ENCODE measurements at places on chromosomes 7 and 10.

- no peak for DNase-seq
Measured at GRCh38 chr10:131744346-131744745, 156.5 kb upstream of the PPP2R2D start.

GRCh38 chr7:1113548-1113885 is 25.6 kb downstream of the GPER1 start:
- DNase-seq, result no peak

- DNase-seq, result no peak
Measured at GRCh38 chr10:3784510-3785250, at the start of gene KLF6. Gene KLF6, minus strand, starts transcription at chr10:3785209. Its CDS starts 195 bp downstream, at chr10:3785014.

DNA sequence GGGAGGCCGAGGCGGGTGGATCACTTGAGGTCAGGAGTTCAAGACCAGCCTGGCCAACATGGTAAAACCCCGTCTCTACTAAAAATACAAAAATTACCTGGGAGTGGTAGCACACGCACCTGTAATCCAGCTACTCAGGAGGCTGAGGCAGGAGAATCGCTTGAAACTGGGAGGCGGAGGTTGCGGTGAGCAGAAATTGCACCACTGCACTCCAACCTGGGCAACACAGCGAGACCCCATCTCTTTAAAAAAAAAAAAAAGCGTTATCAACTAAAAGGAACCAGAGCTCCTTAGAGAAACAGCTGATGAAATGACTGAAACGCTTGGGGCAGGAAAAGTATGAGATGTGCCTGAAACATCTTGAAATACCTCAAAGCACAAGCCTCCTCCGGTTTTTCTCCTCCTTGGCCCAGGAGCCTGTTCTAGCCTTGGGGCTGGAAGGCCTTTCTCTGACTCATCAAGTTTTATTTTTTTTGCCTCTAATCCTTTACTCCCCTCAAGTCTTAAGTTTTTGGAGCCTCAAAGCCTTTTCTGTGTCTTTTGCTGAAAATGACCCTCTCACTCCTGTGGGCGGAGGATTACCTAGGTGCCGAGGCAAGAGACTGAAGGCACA is 2.6 kb upstream of the METTL27 start:
- no peak for DNase-seq

- no peak for DNase-seq
Measured at GRCh38 chr7:102473271-102473991, 5.3 kb downstream of the POLR2J start.

- DNase-seq, result no peak
Measured at GRCh38 chr10:9895453-9895852, 1122.2 kb upstream of the CELF2 start.

- DNase-seq, result no peak
Measured at GRCh38 chr10:97185326-97186058, at the start of gene SLIT1. Gene SLIT1, minus strand, starts transcription at chr10:97185959. Its CDS starts 285 bp downstream, at chr10:97185674.

GRCh38 chr7:157155959-157156358 is 17.2 kb downstream of the UBE3C start:
- no peak for DNase-seq

GRCh38 chr10:75971402-75972211 is 540.2 kb downstream of the LRMDA start:
- no peak for DNase-seq

GRCh38 chr7:124728610-124729009 is 37.0 kb downstream of the GPR37 start:
- no peak for DNase-seq

DNA sequence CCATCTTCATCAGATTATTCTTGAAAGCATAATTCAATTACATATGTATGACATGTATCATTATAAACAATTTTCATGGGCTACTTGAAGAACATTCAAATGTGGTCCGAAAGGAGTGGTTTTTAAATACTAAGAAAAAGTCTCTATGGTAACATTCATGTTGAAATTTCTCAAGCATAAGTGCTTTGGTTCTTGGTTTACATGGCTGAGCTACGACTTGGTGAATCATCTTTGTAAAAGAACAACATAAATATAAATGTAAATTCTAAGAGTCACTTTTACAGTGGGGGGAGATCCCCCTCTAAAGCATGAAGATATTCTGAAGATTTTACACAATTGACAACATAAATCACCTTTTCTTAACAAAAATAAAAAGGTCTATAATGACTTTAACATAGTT is 118.6 kb downstream of the MAGI2 start:
- no peak for DNase-seq

DNA sequence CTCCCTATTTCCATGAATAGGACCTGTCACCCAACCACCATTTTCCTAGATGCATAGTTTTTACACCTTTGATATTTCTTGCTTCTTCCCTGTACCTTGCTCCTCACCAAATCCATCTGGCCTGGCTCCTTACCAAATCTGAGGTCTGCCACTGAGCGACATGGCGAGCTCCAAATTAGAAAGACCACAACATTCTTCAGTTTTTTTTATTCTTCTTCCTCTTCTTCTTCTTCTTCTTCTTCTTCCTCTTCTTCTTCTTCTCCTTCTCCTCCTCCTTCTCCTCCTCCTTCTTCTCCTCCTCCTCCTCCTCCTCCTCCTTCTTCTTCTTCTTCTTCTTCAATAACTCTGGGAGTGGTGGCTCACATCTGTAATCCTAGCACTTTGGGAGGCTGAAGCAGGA is 7.1 kb downstream of the CPED1 start:
- DNase-seq, result no peak

GRCh38 chr10:121154310-121154709 is 303.1 kb downstream of the WDR11 start:
- DNase-seq, result no peak

- no peak for DNase-seq
Measured at GRCh38 chr10:120632047-120632446, 175.0 kb downstream of the PLPP4 start.

DNA sequence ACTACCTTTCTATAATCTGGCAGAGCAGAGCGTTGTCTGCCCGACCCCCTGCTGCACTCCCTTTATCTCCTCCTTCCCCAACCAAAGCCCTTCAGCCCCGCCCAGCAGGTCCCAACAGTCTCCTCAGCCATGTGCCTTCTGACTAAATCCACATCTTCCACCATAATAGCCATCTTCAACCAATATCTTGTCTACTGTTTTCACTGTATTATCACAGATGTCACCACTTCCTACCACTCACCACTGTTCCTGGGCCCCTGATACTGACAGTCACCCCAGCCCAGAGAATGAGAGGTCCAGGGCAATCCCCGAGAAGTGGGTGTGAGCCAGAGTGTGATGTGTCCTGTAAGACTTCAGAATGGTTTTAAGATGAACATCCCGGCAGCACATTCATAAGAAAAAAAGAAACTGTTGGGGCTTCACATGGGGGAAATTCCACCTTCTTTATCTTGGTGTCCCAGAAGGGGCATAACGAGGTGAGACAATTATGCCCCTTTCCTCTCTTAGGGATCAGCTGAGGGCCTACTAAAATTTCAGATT is 25.3 kb downstream of the CCDC6 start:
- no peak for DNase-seq

GRCh38 chr7:106034383-106034782 is 71.3 kb downstream of the CDHR3 start:
- DNase-seq, result no peak

DNA sequence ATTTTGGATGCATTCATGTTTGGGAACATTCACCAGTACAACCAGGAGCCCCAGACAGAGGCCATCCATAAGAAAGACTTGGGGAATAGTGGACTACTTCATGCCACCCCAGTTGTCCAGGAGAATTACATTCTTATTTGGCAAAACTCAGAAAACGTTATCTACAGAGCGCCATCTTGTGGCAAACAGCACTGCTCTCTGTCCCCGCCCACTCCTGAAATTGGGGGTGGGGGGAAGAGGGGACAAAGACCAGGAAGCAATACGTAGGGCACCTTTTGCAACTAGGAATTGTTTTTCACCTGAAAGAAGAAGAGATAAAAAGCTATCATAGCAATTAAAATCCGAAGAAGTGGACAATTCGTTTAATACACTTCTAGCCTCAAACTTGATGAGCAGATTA is 134.6 kb upstream of the MGMT start:
- DNase-seq, result no peak

DNA sequence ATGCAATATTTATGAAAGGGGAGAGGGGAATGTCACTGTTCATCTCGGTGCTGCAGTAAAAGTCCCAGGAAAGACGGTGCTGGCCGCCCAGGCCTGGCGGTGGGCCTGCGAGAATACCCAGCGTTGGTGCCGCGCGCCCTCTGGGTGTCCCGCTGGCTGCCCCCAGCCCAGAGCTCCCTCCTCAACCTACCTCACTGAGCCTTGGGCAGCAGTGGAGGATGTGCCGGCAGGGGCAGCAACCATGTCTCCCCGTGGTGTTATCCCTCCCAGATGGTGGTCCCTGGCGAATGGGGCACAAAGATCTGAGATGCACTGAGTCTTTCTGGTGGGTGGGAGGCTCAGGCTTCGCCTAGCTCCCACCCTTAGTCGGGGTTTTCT is 9.5 kb upstream of the TLX1 start:
- DNase-seq, result no peak

GRCh38 chr7:94223375-94224084 is 171.2 kb upstream of the COL1A2 start:
- no peak for DNase-seq

- no peak for DNase-seq
Measured at GRCh38 chr7:105493923-105494315, 28.2 kb downstream of the PUS7 start.

DNA sequence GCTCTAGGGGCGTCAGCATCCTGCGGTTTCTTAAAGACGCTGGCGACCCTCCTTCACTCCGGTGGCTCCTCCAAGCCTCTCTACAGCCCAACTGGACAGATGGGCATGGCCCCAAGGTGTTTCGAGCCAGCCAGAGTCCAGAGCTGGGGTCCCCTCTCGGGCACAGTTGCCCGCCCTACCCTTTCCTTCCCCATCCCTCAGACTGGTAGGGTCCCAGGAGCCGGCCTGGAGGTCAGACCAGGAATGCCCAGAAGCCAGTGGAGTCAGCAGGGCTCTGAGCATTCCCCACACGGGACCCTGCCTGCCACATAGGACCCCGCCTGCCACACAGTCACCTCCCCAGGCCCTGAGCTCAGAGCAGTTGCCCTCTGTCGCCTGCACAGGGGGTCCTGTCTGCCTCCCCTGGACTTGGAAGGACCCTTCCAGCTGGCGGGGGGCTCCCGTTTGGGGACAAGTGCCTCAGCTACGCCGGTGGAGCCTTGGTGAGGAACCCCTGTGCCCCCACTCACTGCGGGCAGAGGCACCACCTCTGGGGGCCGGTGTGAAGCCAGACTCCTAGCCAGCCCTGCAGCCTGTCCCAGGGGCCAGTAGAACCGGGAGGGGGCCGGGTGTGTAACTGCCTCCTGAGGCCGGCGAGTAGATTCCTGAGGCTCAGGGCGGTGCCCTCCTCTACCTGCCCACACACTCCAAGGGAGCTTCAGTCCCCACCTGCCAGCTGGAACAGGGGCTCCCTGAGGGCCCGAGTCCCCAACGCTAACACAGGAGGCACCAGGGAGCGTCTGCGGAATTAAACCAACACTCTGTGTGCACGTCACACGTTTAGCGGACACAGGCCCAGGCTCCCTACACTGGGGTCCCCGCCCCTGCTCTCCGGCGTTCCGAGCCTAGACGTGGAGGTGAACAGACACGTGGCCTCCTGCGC is 19.4 kb upstream of the PDGFA start:
- DNase-seq, result no peak

DNA sequence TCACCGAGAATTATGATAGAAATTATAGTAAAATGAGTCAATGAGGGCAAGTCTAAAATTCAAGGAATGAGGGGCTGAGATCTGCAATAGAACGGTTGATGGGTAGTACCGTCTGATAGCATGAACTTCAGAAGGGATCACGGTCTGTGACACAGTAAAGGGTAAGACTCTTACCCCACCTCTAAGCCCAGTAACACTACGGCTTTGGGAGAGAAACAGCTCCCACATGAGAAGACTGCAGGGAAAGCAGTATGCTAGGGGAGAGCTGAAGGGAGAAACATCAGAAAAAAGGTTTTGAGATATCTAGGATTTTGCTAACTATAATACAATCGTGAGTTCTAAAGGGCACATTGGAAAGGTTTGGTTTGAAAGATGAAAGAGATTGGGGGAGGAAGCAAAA is 12.8 kb upstream of the AKAP9 start:
- DNase-seq, result no peak

GRCh38 chr10:3095373-3096139 is 28.2 kb downstream of the PFKP start:
- no peak for DNase-seq

DNA sequence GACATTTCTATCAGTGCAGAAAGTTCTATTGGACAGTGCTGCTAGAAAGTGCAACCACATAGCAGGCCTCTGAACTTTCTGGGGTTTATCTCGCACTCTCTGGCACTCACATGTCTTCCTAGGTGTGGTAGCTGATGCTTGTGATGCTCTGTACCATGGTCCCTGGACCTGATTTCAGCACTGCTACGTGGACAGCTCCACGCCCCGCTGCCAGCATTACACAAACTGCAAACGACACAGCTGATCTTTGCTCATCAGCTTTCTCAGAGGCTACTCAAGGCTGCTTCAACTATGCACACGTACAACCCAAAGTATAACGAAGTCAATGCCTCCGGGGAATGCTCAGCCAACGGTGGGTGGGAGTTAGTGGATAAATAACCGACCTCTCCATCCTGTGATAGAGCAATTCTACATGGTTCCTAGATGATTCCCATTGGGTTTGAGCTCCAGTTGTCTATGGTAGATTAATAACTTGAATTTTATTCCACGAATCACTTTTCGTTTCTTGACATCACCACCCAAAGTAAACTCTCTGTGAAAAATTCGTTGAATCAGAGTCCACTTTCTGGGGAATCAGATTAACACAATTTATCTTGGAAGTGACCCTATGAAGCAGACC is 302.5 kb downstream of the ACTR3B start:
- DNase-seq, result no peak

GRCh38 chr7:124489925-124490324 is 275.7 kb downstream of the GPR37 start:
- no peak for DNase-seq

DNA sequence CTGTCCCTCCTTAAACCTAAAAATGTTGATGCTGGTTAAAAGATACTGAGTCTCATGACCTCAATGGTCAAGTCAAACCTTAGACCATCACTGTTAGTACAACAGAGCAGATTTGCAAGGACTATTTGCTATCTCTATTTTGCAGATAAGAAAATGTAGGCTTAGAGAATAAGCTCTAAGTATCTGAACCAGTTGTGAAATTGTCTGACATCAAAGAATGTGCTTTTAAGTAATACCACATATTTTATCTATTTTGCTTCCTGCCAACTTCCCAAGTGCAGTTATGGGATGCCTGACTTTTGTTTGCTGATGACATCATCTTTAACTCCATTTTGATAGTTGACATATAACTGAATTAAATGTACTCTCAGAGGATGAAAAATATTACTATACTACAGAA is 83.6 kb upstream of the TMEM106B start:
- no peak for DNase-seq

GRCh38 chr7:21077602-21078001 is 290.9 kb upstream of the SP8 start:
- no peak for DNase-seq

GRCh38 chr10:132590752-132591121 is 53.1 kb downstream of the INPP5A start:
- no peak for DNase-seq

- no peak for DNase-seq
Measured at GRCh38 chr7:6359734-6360133, 87.3 kb upstream of the CYTH3 start.

DNA sequence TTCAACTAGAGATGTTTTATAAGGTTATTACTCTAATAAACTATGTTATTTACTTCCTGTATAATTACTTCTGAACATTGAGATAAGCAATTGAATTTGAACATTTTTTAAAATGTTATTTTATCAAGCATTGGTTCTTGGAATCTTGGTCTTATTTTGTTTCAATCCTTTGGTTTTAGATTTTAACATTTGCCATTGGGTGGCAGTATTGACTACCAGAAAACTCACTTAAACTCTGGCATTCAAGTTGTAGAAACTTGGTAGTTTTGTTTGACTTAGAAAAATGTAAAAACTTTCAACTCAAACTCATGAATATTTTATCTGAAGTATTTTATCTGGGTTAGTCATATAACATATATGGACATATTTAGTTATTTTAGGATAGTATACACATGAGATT is 48.1 kb downstream of the ATRNL1 start:
- DNase-seq, result no peak

Measured in cortex of kidney (tissue), 1 donor.